Hematopoietic multipotent progenitor cell treated with erythropoietin and hydrocortisone succinate and interleukin-3 and kit ligand, for 8 days (in vitro differentiated cells): ENCODE measurements at places on chromosomes 4 and X.

DNA sequence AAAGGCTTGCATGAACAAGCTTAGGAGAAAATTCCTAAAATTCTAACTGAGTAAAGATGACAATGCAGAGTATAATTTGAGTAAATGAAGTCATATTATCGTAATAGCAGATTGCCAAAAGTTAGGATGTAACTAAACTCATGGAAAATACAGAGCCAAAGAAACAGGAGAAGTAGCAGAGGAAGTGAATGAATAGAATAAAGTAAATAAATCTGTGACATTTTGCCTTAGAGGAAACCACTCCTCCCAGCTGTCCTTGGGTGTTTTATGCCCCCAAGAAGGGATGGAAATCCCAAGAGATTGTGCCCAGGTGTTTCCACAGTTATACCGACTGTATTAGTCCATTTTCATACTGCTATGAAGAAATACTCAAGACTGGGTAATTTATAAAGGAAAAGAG, 1.9 kb upstream of the BMX start:
- DNase-seq = no peak

- no peak for DNase-seq
Observed at GRCh38 chr4:1251773-1252066, 2.8 kb upstream of the CTBP1 start.

- no peak for DNase-seq
Observed at GRCh38 chr4:131764730-131765129, 1384.4 kb upstream of the PCDH10 start.

DNA sequence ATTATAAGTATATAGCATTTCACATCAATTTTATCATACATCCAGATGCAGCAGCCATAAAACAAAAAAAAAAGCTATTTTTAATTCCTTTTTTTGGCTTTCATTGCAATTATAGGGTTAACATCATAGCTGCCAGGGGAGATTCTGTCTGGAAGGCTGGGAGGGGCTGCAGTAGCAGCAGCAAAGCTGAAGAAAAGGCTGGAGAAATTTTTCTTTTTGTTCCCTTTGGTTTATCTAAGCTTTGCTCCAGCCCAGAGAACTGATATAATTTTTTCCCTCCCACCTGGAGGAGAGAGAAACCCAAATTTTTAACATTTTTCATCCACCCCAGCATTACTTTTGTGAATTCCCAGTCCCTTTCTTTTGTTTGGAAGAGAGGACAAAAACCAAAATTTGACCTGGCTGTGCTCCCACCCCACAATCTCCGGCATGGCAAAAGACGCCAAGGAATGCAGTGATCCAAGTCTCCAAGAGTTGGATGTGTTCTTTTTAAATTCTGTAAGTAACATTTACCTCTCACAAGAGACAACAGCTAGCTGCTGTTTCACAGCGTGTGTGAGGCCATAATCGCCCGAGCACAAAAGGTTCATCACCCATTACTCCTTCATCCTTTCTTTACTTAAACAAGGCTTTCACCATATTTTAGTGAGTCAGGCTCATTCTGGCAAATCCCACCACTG, 25.1 kb upstream of the FAM156A start:
- no peak for DNase-seq

DNA sequence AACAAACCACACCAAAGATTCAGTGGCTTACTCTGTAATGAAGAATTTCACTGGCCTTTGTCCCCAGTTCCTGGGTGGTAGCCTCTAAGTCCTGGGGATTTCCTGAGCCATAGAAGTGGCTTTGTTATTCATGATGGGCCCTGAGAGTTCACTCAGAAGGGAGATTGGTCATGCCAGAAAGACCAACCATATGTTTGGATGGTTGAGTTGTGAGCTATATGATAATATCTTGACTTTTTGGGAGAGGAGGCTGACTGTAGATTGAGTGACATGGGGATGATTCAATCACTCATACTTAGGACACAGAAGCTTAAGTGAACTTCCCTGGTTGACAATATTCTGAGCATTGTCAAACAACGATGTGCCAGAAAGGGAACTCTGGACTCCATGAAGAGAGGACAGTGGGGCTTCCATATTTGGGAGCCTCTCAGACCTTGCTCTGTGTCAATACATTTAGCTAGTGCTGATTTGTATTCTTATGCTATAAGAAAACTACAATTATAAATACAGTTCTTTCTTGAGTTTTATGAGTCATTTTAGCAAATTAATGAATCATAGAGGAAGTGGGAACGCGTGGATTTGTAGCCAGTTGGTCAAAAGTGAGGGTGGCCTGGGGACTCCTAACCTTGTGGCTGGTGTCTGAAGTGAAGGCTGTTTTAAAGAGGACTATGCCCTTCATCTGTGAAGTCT, 392.0 kb downstream of the GBA3 start:
- no peak for DNase-seq
